Caki2 (cell line): ENCODE measurements at places on chromosomes 5 and 9. TPM values are rescaled to one million over a fixed set of nuclear protein-coding genes. Genes with fewer than 3 reads are reported as not detected.

GRCh38 chr9:21607576-21607975 lies 125.5 kb upstream of the IFNE start:
- DNase-seq, result no peak

DNA sequence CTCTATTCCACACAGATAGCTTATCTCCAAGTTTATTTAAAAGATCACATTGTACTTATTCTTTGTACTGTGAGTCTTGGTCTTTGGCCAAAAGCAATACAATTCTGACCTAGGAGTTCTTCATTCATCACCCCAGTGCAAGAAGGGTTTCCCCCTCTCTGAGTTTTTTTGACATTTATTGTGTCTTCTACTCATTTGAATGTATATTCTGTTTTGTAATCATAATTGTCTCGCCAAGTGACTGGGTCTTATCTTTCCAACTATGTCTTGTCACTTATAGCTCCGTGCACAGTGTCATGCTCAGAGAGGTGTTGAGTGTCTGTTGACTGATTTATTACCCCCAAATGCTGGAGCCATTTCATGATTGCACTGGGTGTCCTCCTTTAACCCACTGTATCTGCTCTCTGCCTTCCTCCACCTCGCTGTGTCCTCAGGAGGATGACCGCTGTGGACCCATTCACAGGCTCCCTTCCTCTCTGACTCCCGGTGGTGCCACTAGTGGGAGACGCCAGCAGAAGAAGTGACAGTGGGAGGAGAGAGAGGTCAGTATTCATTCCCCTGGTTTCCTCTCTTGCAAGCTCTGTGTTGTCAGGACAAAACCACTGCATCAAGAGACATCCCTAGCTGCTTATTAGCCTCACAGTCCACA lies 11.2 kb upstream of the TRIO start:
- DNase-seq, result no peak

DNA sequence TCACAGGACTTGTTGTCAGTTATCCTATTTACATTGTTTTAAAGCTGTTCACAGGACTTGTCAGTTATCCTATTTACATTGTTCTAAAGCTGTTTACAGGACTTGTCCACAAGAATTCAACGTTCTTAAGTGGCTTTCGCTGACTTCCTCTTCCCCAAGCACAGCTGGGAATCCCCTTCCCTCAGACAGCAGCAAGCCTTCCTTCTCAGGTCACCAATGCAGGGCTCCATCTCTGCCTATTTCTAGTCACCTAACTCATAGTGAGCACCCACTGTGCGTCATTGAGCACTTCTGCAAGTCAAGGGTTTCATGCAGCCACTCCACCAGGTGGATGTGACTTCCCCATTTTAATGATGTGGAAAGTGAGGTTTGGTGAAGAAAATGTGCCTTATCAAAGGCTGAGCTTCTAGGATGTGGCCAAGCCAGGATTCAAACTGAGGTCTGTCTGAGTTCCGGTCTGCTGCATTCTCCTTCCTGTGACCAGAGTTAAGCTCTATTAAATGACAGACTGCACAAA lies 109.8 kb upstream of the ZNF462 start:
- no peak for DNase-seq

- no peak for DNase-seq
These were observed 739.3 kb upstream of the ZNF608 start for GRCh38 chr5:125485771-125486170.

- no peak for DNase-seq
These were observed 34.7 kb downstream of the FBXW2 start for GRCh38 chr9:120758544-120758943.

DNA sequence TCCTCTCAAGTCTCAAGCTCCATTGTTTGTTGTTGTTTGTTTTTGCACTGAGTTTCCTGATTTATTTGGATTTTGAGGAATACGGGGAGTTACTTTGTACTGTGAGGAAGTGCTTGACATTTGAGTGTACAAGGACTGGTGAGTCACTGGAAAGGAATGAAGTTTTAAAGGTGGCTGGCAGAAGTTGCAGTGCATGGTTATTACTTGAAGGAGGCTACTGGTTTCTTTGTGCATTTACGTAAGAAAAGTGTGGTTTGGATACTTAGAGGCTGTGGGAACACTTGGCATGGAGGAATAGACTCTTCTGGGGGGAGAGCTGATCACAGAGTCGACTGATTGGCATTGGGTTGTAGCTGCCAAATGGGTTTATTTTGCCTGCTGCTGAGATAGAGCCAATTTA lies 919.0 kb downstream of the TAF11L14 start:
- DNase-seq, result peak; percentile 25

DNA sequence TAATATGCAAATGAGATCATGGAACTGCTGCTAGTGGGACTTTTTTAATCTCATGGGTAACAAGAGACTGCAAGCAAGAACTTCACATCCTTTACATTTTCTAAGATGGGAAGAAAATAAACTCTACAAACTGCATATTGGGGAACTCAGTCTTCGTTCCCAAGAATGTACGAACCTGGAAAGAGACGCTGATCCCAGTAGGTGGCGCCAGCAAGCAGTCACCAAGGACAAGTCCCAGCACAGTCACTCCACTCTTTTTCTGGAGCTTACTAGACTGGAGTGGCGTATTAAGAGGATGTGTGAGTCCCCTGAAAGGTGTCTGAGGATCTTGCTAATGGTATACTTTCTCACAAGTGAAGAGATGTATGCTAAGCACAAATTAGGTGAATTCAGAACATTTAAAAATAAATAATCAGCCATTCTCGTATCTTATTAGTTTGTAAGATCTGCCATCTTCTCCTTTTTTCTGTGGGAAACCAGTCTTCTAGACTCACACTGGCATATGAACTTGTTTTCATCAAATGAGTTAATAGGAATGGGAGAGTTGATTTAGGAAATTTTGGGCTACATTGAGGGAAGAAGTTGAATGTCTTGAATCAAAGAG lies 16.0 kb upstream of the PUM3 start:
- peak; percentile 23 for DNase-seq

- peak; percentile 71 for DNase-seq
These were observed 8.0 kb downstream of the PCDH1 start for GRCh38 chr5:141870228-141870627.

DNA sequence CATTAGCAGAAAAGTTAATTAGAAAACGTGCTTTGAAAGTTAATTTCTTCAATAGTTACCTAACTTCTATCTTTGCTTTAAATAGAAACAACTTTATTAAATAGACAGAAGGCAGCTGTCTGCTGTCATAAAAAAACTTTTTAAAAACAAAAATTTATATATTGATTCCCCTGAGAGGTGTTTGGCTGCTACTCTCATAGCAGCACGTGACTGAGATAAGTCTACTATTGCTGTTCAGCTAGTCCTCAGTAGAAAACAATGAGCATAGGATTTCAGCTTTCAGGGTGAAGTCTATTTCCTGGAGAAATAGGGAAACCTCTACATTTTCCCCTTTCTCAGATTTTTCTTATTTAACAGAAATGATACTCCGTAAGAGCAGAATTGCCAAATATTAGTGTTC lies 135.0 kb upstream of the FBN2 start:
- DNase-seq, result no peak

DNA sequence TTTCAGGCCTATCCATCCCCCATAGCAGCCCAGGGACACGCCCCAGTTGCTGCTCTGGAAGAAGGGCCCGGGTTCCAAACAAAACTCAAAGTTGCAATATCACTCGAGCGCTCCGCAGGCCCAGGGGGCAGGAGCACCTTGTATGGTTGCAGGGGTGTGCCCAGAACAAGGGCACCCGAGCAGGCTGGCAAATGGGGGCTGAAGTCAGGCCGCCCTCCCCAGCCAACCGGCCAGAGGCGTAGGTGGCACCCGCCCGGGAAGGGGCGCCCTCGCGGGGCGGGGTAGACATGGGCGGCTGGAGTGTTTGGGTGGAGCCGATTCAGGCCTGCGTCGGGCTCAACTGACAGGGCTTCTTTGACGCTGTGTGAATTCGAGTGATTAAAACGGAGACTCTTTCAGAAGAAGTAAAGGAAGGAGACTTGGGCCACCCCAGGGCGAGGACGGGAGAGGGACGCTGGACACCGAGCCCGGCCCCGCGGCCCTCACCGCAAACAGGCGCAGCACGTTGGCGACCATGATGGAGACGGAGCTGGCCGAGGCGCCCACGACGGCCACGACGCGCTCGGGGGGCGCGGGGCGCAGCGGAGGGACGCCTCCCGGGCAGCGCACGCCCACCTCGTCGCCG lies 1.1 kb downstream of the GRM6 start:
- DNase-seq, result no peak

DNA sequence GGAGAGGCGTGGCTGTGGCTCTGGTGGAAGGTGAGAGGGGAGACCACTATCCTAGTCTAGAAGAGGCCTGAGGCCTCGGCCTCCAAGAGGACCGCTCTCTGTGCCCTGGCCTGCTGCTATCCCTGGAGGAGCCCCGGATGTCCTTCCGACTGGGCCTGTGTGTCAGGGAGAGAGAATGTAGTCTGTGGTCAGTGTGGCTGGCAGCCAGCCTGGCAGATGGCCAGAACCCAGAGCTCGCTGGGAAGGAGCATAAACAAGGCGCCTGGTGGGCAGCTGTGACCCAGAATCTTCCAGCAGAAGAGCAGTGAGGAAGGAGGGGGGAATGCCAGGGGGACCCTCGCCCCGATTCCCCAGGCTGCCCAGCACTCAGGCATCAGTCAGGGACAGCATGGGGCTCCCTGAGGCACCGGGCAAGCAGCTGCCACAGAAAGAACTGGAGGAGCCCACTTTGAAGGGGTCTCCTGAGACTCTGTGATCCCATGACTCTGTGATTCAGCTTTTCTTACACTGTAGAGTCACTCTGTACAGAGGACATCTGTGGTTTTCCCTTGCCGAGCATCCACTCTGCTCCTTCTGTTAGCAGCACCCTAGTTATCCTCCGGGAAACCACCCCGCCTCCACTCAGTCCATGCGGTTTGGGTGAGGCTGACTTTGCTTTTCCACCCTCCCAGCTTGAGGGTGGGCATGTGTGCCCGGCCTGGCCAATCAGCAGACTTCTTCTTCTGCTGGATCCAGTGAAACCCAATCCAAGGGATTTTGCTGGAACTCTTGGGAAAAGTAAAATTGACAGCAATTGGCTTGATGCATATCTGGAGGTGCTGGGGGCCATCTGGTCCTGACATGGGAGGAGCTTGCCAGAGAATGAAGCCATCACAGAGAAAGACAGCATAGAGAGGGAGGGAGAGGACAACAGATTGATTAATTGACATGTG lies 46.2 kb upstream of the PWWP2A start:
- DNase-seq, result peak; percentile 100

GRCh38 chr9:136578626-136578914 lies 32.7 kb upstream of the NOTCH1 start:
- DNase-seq, result no peak

DNA sequence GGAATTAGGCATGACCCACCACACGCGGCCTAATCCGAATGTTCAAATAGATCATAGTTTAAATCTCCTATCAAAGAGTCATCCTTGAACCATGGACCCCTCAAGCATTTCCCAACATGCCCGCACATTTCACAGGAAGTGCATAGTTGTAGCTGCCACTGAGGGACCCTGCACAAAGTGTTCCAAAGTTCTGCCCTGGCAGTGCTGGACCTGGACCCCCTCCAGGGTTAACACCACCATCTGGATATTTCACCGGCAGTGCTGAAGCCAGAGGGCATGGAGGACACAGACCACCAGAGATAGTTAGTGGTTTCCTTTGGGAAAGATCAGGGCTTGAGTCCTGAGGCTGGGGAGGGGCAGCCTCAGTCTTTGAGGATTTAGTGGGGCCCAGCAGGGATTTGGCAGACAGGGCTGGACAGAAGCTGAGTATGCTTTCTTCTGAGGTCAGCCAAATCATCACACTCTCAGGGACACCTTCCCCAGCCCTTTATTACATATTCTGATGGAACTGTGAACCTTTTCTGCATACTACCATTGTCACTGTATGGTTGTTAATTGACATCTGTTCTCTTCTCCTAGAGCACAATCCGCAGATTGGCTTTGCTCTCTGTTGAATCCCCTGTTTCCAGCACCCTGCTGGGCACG lies 143.6 kb upstream of the EFNA5 start:
- no peak for DNase-seq

GRCh38 chr5:140322751-140323731 lies 20.1 kb upstream of the PFDN1 start:
- DNase-seq, result peak; percentile 71

DNA sequence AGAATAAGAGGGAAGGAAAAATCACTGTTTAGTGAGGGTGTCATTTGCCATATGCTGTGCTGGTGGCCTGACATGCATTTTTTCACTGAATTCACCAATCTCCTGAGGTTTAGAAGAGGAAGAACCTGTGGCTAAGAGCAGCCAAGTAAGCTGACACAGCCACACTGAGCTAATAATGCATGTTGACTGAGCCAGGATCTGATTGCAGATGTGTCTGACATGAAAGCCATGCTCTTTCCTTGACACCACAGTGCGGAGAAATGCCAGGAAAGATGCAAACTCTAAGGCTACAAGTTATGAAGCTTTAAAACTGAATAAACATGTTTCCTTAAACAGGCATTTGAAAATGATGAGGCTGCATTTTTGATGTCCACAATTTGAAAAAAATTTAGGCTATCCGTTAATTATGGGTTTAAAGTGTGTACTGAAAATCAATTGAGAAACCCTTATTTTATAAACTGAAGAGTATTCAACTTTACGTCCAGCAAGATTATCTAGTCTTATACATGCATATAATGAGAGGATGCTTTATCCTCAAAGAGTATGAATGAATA lies 208.6 kb downstream of the FBN2 start:
- DNase-seq, result no peak

DNA sequence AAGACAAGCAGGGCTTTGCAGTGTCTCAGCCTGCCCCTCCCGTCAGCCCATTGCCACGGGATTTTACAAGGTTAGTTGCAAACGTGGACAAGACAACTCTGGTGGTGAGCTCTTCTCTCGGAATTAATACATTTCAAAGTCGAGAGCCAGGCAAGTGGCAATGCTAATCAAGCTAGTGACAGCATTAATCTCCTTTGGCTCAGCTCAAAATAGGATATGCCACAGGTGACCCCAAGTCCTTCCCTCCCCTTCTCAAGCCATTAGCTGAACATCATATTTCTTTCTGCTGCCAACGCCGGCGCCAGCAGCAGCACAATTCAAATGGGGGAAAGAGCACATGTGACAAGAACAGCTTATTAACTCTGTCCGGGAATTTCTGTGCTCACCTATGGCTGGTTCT lies 190.1 kb downstream of the ATPSCKMT start:
- DNase-seq, result no peak

GRCh38 chr9:91546574-91546973 lies 122.9 kb upstream of the NFIL3 start:
- no peak for DNase-seq

DNA sequence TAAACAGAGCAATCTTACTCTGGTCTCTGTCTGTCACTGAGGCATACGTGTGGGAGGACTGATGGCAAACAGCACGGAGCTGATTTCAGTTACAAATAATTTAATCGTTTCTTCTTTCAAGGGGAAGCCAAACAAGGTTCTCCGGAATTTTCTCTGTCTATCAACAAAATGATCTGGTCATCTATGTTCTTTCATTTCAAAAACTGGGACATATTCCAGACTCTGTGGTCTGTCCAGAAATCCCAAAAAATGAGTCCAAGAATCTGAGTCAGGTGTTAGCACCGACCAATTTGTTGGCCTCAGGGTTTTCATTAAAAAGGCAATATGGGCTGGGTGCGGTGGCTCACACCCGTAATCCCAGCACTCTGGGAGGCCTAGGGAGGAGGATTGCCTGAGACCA lies 69.9 kb upstream of the ZNF608 start:
- no peak for DNase-seq

The SHB gene
- total RNA-seq, result 32.0 and 33.6 TPM in 2 replicates

The DOCK8 gene
- 5.6 and 5.9 TPM in 2 replicates for total RNA-seq

The IL31RA gene
- total RNA-seq, result 0.03 TPM in 1 of 2 replicates, not detected in the other

The NEUROG1 gene
- total RNA-seq, result not detected in 2 replicates
